ENCODE measurements at places on chromosomes 3 and 15. TPM values are rescaled to one million over a fixed set of nuclear protein-coding genes. Genes with fewer than 3 reads are reported as not detected.
A peak's percentile ranks its signal among the peaks of the same experiment; 100 is the strongest.

DNA sequence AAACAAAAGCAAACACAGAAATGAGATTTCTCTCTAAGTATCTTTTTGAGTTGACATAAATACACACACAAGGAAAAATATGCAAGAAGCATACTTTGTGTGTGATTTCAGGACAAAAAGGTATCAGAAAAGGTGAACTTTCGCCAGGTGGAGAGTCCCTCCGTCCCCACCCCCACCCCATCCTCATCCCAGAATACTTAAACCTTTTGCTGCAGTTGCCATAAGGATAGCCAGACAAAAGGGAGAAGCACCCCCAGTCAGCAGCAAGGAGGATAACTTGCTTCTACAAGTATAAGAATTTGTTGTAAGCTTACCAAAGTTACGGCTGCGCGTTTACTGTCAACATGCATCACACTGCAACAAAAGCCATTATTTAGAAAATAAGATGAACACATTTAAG, 10.3 kb downstream of the FOXP1 start:
- no peak for DNase-seq

The CCR3 gene
- total RNA-seq: not detected

DNA sequence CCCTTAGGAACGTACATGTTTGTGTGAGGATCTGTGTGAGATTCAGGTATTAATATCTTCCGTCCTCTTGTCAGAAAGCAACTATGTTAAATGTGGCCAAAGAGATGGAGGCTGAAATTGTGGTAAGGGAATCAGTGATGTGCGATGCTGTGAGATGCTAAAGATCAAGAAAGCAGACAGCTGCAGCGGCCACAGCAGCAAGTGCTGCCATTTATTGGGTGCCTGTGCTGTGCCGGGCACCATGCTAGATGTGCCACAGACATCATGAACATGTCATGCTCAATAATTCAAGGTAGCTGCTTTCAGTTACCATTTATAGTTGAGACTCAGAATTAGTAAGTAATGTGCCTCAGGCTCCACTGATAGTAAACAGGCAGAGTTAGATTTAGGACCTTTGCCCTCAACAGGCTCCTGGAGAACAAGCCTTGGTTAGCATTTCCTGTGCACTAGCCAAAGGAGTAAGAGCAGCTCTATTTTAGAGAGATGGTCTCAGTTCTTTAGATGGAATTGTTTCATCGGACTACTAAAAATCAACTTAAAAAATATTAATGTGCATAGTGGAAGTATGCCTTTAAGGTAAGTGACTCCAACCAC, 24.9 kb downstream of the LARS2 start:
- DNase-seq: no peak

The GOLGA8K gene
- total RNA-seq: not detected

GRCh38 chr15:57537488-57538264, 54.0 kb upstream of the MYZAP start:
- no peak for DNase-seq

The EID1 gene
- total RNA-seq: 112 TPM

The ERC2 gene
- total RNA-seq: 15.4 TPM

DNA sequence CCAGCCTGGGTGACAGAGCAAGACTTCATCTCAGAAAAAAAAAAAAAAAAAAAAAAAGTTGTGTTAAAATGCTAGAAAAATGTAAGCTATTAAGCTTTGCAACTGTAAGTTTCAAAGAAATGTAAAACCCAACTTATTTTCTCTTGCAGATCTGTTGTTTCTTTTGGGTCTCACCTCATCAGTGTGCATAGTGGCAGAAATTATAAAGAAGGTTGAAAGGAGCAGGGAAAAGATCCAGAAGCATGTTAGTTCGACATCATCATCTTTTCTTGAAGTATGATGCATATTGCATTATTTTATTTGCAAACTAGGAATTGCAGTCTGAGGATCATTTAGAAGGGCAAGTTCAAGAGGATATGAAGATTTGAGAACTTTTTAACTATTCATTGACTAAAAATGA, 25.6 kb downstream of the ASTE1 start:
- DNase-seq: no peak

DNA sequence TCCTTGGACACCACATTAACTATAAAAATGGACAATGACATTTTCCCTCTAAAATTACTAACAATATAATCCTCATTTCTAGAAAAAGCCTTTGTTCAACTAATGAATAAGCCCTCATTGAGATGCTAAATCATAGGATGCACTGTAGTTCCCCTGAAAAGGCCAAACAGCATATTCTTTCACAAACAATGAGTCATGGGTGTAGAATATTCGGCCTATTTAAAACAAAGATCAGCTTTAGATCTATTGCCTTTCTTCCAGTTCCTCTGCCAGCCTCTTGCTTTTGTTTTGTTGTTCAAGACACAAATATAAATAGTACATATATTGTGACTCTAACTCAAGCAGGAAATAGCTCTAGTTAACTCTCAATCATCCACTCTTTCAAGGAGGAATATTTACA, 82.5 kb downstream of the ADAM10 start:
- no peak for DNase-seq

- no peak for DNase-seq
These were observed 86.7 kb downstream of the FAM43A start for GRCh38 chr3:194772241-194773000.

DNA sequence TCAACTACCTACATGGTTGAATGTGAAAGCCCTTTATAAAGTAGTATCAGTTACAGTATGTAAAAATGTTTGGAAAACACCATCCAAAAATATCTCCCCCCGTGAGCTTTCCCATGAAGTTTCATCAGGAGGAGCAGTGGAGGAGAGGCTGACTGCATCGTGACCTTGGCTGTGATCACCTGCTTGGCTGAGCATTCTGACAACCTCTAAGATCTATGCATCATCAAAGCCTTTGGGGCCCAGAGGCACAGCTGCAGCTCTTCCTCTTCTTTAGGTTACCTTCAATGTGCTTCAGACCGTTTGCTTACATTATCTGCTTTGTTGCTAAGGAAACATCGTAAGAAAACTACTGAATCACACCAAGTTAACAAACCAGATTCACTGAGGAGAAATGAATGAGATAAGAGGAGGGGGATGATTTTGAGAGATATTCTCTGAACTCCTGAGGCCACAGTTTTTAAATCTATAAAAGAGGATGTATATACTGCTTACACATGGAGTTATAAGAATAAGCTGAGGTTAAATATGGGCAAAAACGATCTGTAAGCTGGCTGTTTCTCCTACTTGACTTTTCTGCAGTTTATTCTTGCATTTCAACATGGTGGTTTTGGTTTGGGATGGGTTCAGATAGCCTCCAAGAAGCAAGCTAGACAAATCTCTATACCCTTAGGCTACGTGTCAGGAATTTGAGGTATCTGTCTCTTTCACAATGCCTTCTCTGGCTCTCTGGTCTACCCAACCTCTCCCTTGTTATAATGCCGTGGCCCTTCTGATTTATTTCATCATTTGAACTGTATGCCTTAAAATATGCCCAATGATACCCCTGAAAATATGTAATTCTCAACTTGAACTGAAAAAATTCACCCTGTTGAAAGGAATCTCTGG, 4.0 kb downstream of the GCSAM start:
- DNase-seq: peak; percentile 61

- no peak for DNase-seq
These were observed 130.6 kb downstream of the RPL22L1 start for GRCh38 chr3:170739410-170739809.
